ENCODE measurements at places on chromosomes 16 and 17.
A peak's percentile ranks its signal among the peaks of the same experiment; 100 is the strongest.

GRCh38 chr16:78805556-78805955 lies 706.1 kb downstream of the WWOX start:
- no peak for DNase-seq

DNA sequence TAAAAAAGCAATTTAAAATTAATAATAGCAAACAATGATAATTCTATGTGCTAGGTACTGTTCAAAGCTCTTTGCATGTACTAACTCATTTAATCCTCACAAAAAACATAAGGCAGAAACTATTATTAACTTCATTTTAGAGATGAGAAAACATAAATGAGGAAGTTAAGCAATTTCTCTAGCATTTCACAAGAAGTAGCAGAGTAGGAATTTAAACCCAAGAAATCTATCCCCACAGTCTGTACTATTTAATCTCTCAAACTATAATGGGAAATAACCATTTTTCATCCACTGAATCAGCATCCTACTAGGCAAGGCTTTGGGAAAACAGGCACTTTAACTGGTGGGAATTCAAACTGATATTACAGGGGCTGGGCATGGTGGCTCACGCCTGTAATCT lies 42.2 kb upstream of the INTS2 start:
- no peak for DNase-seq

GRCh38 chr17:11539637-11540036 lies 58.6 kb upstream of the DNAH9 start:
- DNase-seq = no peak

DNA sequence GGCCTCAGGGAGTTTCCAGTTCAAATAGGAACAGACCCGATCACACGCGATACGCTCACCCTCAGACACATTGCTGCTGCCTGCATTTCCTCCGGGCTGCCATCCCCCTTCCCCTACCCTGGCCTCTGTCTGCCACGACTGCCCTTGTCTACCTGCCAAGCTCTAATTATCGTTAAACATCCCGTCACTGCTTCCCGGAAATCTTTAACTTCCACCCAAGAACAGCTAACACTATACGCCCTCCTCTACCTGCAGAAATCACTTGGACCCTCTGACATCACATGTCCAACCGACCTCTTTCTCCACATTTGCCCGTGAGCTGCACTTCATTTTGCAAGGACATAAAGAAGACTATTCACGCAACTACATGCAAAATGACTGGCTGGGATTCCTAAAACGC lies 40.4 kb downstream of the ABAT start:
- DNase-seq = no peak

- DNase-seq = no peak
These were observed 1.3 kb upstream of the CCDC102A start for GRCh38 chr16:57537581-57538234.

DNA sequence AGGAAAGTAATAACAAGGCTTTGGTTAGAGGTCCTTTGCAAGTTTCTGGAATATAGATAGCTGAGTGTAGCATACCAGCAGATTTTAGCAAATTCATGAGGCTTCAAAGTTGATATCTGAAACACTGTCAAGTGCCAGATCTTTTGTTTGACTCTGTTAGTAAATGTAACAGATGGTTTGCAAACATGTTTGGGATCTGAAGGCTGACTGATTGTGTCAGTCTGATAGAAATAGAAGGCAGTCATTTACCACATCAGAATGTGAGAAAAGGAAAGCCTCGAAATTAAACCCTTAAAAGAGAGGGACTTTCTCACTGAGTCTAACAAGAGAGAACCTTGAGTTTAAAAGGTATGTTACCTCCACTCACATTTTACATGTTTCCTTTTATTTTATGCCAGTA lies 371.5 kb downstream of the KIF2B start:
- no peak for DNase-seq

DNA sequence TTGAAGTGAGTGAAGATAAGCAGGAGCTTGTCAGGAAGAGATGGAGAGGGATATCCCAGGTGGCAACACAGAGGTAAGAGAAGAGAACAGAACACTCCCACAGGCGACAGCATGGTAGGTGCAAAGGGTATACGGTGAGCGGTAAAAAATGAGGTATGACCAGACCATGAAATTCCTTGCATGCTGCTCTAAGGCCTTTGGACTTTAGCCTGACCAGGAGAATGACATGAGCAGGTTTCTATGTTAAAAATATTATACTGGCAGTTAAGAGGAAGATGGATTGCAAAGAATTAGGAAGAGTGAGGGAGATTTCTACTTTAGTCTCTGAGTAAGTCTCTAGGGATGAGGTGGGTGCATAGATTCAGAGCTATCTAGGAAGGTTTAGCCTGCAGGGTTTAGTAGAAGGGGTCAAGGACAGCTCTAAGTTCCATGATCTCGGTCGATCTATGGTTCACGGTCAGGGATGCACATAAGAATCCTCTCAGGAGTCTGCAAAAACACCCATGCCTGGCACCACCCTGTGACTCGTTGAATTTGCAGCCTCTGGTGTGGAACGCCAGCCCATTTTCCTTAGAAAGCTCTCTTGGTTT lies 65.7 kb downstream of the HLF start:
- no peak for DNase-seq

- DNase-seq = no peak
These were observed 3.3 kb upstream of the NACA2 start for GRCh38 chr17:61594294-61594825.

- no peak for DNase-seq
These were observed 44.4 kb upstream of the ZFHX3 start for GRCh38 chr16:73092236-73092781.

DNA sequence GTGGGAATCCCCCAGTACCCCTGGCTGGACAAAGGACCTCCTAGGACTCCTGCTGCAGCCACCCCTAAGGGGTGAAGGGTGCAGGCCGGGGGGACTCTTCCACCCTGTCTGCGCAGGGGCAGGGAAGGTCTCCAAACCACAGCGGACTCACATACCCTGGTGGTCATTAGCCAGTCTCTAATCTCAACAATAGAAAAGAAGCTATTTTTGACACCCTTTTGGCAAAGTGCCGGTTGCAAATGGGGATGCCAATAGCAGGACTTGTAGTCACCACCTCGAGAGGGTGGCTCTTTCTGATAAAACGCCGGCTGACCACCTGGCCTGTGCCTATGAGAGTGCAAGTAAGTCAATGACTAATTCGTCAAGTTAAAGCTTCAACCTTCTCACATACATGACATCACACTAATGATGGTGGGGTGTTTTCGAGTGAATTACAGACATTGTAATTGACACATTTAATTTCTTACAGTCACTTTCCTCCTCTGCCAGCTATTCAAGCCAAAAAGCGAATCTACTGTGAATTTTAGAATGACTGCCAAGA lies 23.1 kb upstream of the DNAH17 start:
- peak; percentile 46 for DNase-seq

GRCh38 chr16:64138006-64138405 lies 983.9 kb downstream of the CDH11 start:
- no peak for DNase-seq

GRCh38 chr17:65027305-65027704 lies 29.2 kb downstream of the GNA13 start:
- DNase-seq = no peak

GRCh38 chr16:2028620-2029220 lies 2.0 kb downstream of the NHERF2 start:
- DNase-seq = peak; percentile 76

DNA sequence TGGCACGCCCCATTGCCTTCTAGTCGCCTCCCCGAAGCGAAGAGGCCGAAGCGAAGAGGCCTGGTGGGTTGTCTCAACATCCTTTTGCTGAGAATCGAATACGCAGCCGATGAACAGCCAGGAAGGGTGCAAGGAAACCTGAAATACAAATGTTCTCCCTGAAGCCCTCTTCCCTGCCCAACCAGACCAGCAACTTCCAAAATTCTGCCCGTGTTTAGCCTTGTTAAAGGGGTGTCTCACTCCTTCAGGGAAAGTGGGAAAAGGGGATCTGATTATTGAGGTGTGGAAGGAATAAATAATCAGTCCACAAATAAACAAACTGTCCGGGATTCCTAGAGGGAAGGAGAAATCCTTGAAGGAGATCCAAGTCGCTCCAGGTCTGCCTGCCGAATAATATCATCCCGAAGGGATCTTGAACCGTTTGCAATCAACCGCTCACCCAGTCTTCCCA lies 1.4 kb upstream of the FOXC2 start:
- no peak for DNase-seq

DNA sequence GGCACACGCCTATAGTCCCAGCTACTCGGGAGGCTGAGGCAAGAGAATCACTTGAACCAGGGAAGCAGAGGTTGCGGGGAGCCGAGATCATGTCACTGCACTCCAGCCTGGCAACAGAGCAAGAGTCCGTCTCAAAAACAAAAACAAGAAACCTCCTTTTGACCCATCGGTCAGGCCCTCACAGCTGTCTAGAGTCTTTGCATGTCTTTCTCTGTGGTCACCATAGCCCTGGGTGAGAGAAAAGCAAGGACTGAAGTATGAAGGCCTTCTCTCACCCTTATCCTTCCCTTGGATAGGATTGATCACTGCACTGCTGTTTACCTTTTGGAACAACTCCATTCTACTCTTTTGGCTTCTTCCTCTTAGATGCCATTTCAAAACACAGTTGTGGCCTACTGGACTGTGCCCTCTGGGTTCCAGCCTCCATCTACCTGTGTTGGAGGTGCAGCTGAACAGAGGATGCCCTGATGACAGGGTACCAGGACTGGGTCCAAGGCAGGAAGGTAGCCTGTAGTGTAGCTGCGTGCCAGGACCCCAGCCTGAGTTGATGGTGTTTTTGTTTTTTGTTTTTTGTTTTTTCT lies 37.1 kb downstream of the LDHD start:
- no peak for DNase-seq

DNA sequence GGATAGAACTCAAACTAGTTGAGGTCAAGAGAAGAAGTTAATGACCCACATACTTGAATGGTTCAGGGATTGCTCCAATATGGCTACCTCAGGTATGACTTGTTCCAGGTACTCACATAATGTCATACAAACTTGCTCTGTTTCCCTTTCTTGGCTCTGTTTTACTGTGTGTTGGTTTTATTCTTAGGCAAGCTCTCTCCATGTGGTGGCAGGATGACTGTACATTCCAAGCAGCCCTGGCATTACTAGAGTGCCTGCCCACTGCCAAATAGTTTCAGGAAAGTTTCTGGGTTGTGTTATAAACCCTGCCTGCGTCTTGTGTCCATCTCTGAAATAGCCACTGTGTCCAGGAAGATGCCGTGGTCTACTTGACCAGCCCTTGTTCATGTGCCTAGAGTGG lies 476.8 kb downstream of the SHISA9 start:
- DNase-seq = no peak

DNA sequence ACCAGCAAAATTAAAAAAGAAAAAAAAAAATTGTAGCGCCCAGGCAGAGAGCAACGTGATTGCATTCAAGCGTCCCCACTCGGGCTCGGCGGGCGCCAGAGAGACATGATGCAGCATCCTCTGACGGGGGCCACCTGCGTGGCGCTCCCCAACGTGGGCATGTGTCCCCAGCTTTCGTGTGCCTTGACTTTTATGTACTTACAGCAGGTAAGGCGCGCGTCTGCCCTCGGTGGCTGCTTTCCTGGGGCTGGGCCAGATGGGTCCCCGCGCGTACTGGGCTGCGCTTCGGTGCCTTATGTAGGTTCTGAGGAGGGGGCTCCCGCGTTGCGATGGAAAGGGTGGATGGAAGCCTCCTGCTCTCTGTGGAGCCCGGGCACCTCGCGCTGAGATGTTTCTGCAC lies 28.4 kb upstream of the RBFOX1 start:
- DNase-seq = no peak

- no peak for DNase-seq
These were observed 1.3 kb downstream of the MYL11 start for GRCh38 chr16:30375864-30376263.

Data from chondrocyte (in vitro differentiated cells).